ENCODE measurements at places on chromosomes 2 and 18. TPM values are rescaled to one million over a fixed set of nuclear protein-coding genes. Genes with fewer than 3 reads are reported as not detected.

The PXDN gene
- 356 TPM for total RNA-seq

The DLX1 gene
- not detected for total RNA-seq

The PAX8 gene
- 0.14 TPM for total RNA-seq

The ABCB11 gene
- total RNA-seq = not detected

The HOXD11 gene
- 0.14 TPM for total RNA-seq

The SPHKAP gene
- total RNA-seq = under 0.01 TPM

The WDR35 gene
- 12.5 TPM for total RNA-seq

The ANKRD29 gene
- total RNA-seq = 7.3 TPM

The RSAD2 gene
- total RNA-seq = 0.55 TPM

The TRPM8 gene
- under 0.01 TPM for total RNA-seq

The CYP26B1 gene
- total RNA-seq = 0.14 TPM

The UGT1A8 gene
- total RNA-seq = 0.71 TPM

The FRZB gene
- total RNA-seq = 0.09 TPM

The SRD5A2 gene
- not detected for total RNA-seq

The ZNF24 gene
- 26.3 TPM for total RNA-seq

The MARCHF4 gene
- 0.28 TPM for total RNA-seq

The PTPN2 gene
- total RNA-seq = 33.1 TPM

The ACADL gene
- total RNA-seq = 0.37 TPM

The RNF125 gene
- 0.28 TPM for total RNA-seq

The AQP12B gene
- total RNA-seq = not detected

The GKN1 gene
- not detected for total RNA-seq

The RGPD3 gene
- total RNA-seq = 0.09 TPM

The LRRC30 gene
- not detected for total RNA-seq

All from smooth muscle cell of bladder (primary cell).